Activated naive CD4-positive, alpha-beta T cell treated with Interleukin-2 at 50 U/mL for 16 hours (primary cell): ENCODE measurements at places on chromosomes 1 and 21.

GRCh38 chr1:59169703-59170102, 127.2 kb upstream of the FGGY start:
- DNase-seq, result no peak

DNA sequence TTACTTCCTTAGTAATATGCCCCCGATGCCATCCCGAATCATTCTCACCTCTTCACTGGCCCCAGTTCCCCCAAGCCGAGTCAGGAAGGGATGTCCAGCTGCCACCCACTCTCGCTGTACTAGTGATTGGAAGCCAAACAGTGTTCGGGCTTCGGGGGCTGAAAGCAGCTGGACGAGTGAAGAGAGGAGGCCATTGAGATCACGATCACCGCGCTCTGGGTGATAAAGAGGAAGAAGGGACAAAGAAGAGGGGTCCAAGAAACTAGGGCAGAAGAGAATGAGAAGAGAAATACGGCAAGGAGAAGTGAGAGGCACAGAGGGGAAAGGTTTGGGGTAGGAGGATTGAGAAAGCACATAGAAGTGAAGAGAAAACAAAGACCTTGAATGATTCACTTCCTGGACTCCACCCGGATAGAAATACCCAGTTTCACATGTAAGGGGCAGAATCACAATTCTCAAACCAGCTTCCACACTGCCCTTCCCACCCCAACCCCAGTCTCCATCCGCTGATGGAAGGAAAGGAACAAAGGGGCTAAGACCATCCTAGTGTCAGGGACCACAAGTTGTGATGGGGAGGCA, 3.7 kb upstream of the SF3B4 start:
- no peak for DNase-seq

- no peak for DNase-seq
Measured at GRCh38 chr1:9260059-9260766, 25.6 kb downstream of the H6PD start.

- DNase-seq, result no peak
Measured at GRCh38 chr1:159786966-159787365, 6.2 kb downstream of the DUSP23 start.

DNA sequence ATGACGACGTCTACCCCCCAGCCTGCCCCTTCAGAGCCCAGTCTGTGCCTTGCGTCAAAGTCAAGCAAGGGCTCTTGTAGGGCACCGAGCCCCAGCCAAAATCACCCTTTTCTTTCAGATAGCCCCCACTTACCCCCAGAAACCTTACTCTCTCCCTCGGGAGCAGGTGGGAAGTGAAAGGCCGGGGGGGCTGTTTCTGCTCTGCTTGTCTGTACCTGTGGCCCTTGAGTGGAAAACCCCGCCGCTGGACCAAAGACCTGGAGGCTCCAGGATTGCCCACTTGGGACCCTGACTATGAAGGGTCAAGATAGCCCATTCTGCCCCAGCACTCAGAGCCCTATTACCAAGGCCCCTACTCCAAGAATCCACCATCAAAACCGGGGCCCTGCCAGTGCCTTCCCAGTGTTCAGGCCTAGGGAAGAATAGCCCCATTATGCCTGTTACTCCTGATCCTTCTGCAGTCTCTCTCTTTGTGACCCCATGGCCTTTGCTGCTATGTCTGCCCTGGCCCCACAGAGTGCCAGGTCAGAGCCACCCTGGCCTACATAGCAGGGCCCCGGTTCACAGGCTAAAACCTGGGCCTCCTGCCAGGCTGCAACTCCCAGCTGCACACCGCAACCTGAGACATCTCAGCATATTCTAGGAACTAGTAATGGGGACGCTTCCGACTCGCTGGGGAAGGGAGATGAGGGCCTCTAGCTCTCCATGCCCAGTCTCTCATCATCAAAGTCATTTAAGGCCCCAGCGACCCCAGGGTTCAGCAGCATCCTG, 22.2 kb upstream of the HPDL start:
- no peak for DNase-seq

GRCh38 chr1:23273450-23274133, 56.3 kb upstream of the HTR1D start:
- no peak for DNase-seq

DNA sequence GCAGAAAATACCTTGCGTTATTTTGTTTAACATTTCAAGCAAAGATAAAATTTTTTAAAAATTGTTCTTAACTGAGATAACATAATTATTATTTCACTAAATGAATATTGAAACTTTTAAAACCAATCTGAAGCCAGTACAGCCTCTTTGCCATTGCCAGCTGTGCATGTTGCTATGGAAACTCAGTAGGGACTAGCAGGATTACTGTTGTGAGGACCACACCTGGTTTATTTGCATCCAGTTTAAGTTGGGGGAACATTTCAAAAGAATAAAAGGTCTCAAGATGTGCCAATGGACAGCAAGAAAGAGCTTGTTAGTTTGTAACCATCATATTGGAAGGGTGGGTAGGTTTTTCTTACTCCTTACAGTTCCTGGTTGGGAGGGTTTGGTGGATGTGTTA, 80.7 kb downstream of the POU2F1 start:
- DNase-seq, result no peak

GRCh38 chr1:203144661-203145060, 17.1 kb downstream of the ADORA1 start:
- DNase-seq, result no peak

GRCh38 chr1:29497395-29498125, 261.2 kb downstream of the PTPRU start:
- DNase-seq, result no peak

- DNase-seq, result no peak
Measured at GRCh38 chr1:1730870-1731269, 6.7 kb upstream of the CDK11A start.
